ENCODE measurements at places on chromosomes 13 and 19.
A peak's percentile ranks its signal among the peaks of the same experiment; 100 is the strongest.

DNA sequence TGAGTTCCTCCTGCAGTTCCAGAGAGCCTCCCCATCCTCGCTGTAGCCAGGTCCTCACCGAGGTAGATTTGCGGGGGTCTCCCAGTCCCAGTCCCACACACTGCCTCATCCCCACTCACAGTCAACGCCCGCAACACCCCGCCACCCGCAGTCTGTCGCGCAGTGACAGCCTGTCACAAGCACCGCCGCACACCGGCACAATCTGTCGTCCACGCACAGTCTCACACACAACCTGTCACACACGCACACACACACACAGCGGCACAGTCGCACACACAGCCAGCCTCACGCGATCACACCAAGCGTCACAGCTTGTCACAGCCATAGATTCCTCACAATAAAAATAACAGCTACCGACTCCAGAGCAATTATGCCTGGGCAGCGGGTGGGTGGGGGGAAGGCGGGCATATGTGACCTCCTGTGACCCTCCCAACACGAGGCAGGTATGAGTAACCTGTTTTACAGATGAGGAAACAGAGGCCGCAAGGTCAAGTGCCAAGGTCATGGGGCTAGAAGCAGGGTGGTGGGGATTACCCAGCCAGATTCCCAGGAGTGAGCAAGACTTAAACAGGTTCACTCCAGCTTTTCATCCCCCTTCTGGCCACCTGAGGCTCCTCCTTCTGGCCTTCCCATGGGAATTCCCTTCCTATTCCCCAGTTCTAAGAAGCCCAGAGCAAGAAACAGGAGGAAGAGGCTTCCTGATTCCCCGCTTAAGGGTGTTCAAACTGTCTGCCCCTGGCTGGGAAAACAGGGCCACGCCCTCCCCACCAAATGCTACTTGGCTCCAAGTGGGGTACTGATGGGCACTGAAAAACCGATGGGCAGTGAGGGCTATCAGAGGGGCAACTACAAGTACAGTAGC lies 13.9 kb downstream of the NFIX start:
- DNase-seq = no peak

- no peak for DNase-seq
Observed at GRCh38 chr19:55082020-55082851, 6.6 kb downstream of the EPS8L1 start.

GRCh38 chr19:3178973-3179738 lies 587 bp downstream of the S1PR4 start:
- DNase-seq = no peak

- DNase-seq = no peak
Observed at GRCh38 chr13:99381766-99382165, 74.6 kb upstream of the GPR183 start.

DNA sequence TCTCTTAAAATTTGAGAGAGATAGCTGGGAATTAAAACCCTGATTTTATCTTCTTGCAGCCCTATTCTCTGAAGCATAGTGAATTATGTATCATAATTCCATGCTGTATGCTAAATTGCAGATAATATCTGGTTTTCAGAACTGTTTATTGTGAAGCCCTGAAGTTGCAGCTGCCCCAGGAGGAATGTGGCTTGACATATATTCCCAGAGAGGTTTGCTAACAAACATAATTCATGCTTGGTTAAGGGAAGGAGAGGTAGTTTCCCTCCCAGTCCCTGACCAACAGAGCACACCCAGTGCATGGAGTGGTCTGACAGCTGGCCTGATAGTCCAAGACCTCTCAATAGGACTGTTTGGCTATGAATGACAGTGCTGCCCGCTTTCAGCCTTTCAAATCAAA lies 500.6 kb upstream of the MIR17HG start:
- no peak for DNase-seq

GRCh38 chr13:54373211-54373610 lies 1344.6 kb downstream of the OLFM4 start:
- DNase-seq = no peak

DNA sequence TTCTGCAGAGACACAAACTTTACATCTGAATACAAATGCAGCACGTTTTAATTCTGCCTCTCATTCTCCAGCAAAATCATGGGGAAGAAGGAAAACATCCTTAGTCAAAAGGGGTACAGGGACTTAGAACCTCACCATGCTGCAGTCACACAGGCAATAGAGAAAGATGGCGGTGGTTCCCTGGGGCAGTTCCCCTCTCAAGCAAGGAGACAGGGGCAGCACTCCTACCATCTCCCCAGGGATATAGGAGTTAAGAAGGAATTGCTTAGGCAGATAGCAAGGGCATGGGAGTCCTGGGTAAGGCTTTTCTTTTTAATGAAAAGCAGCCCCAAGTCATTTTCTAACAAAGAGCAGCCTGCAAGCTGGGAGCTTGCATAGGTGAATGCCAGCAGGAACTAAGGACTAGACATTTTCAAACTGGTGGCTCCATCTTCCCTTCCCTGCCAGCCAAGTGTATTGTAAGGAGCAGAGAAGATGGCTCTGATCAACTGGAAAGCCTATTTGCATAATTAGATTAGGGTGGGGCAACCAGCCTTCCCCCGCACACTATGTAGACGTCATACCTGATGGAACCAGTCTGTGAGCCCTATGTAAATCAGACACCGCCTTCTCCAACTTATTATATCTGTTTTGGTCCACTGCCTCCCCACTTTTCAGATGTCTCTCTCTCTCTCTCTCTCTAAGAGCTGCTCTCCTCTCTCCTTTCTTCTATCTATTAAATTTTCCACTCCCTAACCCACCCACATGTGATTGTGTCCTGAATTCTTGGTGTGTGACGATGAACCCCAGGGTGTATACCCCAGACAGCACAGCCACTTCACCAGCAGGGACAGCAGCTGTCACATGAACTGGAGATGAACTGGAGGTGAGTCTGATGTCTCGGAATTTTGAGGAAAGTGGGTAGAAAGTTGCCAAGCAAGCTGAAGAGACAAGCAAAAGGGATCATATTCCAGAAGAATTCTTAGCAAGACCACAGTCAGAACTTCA lies 514.5 kb downstream of the IRS2 start:
- no peak for DNase-seq

DNA sequence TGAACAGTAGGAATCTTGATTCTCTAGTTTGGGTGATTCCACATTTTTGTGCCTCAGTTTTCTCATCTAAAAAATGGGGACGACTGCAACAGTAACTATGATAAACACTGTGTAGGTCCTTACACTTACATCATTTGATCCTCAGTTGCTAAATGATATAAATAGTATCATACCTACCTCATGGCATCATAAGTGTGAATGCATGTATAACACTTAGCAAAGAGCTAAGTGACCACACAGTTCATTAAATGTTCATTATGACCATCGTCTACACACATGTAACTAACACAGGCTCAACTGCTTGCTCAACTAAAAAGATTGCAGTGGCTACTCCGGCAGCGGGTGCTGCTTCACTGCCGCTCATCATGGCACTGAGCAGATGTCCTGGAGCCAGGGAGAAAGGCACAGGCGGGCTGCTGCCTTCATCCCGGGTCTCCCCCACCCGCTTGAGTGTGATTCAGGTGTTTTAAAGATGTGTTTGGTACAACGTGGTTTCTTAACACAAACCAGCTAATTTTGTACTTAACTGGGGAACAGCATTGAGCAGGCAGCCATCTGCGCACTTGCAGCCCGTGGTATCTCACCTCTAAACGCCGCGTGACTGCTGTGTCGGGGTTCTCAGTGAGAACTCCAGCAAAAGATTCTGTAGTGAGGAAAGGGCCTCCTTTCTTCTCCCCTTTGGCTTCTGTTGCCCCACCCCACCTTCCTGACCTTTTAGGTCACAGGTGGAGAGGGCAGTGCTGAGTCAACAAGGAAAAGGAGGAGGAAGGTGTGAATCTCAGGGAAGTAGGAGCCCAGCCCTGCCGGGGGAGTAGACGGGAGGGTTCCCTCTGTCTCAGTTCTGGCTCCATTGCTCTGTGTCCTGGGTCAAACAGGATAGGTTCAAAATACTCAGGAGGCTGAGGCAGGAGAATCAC lies 11.7 kb upstream of the ACTN4 start:
- no peak for DNase-seq

- no peak for DNase-seq
Observed at GRCh38 chr19:43569657-43570056, 5.7 kb downstream of the XRCC1 start.

DNA sequence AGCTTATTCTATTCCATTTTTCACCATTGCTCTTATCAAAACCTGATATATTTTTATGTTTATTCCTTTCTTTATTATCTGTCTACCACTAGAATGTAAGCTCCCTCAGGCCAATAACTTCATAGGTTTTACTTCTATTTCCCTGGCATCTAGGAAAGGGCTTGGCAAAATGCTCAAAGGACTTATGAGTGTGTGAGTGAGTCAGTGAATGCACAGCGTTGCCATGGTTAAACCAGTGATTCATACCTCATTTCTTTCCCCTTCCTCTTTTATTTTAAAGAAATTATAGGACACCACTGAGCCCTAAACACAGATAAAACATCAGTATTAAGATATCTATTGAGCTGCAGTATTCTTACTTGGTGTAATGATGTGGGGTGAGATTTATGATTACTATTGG lies 162.1 kb downstream of the GPC6 start:
- no peak for DNase-seq

- no peak for DNase-seq
Observed at GRCh38 chr19:49681830-49682229, 4.8 kb downstream of the PRMT1 start.

DNA sequence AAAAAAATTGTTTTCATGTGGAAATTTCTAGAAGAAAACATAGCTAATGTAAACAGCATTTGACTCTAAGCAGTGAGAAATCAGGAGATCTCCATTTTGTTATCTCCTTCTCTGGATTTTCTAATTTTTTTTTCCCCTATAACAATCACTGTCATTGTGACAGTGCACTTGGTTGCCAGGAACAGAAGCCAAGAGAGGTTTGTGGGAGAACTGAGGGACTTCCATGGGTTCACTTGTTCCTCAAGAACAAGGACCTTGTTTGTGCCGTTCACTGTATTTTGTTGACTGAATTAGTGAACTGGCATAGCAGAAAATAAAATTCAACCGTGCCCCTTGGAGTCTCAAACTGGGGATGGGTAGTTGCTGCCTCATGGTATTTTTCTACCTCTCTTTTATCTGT lies 17.1 kb downstream of the SHISA7 start:
- DNase-seq = no peak

DNA sequence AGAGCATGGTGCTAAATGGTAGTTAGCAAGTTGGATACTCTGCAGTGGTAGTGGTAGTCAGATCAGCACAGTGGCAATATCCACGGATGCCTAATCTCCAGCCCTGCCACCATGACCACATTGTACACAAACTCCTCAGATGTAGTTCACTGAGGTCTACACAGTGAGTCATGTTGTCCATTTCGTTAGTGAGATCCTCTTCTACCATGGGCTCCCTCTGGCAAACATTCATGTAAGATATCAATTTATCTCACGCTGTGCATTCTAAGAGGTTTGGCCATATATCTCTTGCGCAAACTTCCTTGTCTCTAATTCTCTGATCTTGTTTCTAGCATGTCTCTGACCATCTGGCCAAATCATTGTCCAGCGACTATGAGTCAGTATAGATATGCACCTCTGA lies 58.2 kb downstream of the POLR1D start:
- DNase-seq = no peak

DNA sequence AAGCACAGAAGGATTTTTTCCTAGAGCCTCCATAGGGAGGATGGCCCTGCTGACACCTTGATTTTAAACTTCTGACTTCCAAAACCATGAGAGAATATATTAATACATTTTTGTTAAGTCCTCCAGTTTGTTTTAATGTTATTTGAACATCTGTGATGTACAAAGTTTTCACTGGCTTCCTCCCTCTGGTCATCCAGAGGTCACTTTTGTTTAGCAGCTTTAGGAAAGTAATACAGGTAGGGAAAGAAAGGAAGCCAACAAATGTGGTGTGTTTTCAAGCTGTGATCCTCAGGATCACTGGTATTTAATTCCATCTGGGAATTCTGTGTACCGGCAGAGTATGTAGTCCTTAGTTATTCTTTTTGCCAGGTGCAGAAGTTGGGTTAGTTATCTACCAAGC lies 488.8 kb upstream of the ATXN8OS start:
- no peak for DNase-seq

- no peak for DNase-seq
Observed at GRCh38 chr19:10238172-10238783, 7.1 kb upstream of the S1PR2 start.

GRCh38 chr13:113922412-113923118 lies 51.3 kb downstream of the C13orf46 start:
- DNase-seq = peak; percentile 14

GRCh38 chr19:3658004-3658869 lies 31.6 kb upstream of the CACTIN start:
- DNase-seq = no peak

DNA sequence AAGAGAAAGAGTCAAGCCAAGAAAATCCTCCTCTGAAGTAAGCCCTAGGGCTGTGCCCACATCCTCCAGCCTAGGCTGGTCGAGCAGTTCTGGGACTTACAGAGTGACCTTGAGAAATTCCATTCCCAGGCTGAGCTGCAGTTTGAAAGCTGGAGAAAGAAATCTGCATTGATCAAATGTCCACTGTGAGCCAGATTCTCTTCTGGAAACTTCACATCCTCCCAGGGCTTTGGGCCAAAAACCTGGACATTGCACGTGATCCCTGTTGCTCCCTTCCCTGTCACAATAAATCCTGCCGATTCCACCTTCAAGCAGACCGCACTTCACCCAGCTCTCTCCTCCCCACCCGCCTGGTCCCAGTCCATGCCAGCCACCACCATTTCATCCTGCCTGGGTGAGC lies 15.7 kb downstream of the TMEM143 start:
- DNase-seq = no peak

GRCh38 chr13:64127856-64128255 lies 2712.2 kb upstream of the PCDH20 start:
- DNase-seq = no peak

- no peak for DNase-seq
Observed at GRCh38 chr13:112617754-112618375, 29.9 kb upstream of the TUBGCP3 start.

DNA sequence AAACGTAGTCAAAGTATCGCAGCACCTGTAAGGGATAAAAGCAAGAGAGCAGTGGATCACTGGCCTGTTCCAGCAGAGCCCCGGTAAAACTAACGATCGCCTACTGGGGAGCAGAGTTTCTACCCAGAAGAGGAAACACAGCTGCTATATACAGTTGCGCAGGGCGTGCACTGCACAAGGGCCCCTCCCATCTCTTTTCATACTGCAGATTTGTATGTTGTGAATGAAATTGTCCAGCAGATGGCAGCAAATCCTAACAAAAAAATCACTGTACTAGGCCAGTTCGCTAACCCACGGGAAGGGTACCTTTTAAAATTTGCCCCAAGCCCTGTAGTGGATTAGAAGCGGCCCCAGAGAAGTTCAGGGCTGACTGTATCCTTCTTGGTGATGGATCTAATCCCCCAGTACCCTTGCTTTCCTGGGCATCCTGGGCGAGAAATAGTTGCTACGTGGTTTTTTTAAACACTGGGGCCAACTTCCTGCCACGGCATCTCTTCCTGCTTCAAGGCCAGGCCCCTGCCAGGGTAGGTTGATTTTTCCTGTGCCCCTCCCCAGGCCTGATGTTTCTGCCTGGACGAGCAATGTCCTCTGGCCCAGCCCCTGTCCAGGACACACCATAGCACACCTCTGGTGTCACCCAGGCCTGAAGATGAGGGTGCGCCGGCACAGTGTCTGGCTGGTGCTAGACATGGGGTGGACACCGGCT lies 127.0 kb downstream of the IER2 start:
- DNase-seq = no peak

- DNase-seq = no peak
Observed at GRCh38 chr19:14514215-14514863, 3.9 kb downstream of the DNAJB1 start.

GRCh38 chr19:35222373-35223015 lies 6.0 kb downstream of the FAM187B start:
- no peak for DNase-seq

GRCh38 chr13:98299235-98299965 lies 122.3 kb upstream of the RNF113B start:
- no peak for DNase-seq

- DNase-seq = no peak
Observed at GRCh38 chr13:73339086-73339485, 280.3 kb downstream of the KLF5 start.

Measured in omental fat pad (tissue), 4 donors.